Psoas muscle (tissue), 8 donors: ENCODE measurements at places on chromosomes 1 and 21. TPM values are rescaled to one million over a fixed set of nuclear protein-coding genes. Genes with fewer than 3 reads are reported as not detected.

- DNase-seq: no peak
Observed at GRCh38 chr1:104868794-104869193, 1119.1 kb downstream of the AMY1C start.

- DNase-seq: no peak
Observed at GRCh38 chr1:210951279-210951678, 182.7 kb downstream of the KCNH1 start.

- DNase-seq: no peak
Observed at GRCh38 chr21:15407585-15407984, 322.2 kb upstream of the USP25 start.

DNA sequence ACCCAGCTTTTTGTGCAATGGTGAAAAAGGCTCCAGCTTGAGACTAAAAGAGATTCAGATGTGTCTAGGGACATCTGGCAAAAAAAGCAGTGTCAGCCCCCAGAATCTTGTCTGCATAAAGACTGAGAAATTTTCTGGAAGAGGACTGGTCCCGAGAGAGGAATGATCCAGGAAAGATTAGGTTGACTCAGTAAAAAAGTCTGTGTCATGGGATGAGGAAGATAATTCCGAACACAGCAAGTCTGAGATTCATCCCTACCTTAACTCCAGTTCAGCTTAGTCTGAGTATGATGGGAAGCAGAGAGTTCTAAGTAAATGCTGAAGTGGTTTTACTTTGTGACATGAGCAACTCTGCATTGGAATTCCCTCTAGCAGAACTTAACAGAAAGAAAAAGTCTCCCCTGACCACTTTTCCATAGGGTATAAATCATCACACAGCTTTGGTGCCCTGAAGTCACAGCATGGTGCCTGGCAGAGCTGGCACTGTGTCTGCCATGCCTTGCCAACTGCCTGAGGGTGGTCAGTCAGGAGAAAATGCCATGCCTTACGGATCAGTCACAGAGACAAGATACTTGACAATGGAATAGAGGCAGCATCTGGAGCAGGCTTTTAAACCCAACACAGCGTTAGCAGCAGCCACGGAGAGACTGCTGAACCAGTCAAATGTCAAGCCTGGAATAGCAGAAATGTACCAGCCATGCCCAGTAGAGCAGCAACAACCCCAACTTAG is 153.4 kb downstream of the ZC3H11B start:
- DNase-seq: no peak

DNA sequence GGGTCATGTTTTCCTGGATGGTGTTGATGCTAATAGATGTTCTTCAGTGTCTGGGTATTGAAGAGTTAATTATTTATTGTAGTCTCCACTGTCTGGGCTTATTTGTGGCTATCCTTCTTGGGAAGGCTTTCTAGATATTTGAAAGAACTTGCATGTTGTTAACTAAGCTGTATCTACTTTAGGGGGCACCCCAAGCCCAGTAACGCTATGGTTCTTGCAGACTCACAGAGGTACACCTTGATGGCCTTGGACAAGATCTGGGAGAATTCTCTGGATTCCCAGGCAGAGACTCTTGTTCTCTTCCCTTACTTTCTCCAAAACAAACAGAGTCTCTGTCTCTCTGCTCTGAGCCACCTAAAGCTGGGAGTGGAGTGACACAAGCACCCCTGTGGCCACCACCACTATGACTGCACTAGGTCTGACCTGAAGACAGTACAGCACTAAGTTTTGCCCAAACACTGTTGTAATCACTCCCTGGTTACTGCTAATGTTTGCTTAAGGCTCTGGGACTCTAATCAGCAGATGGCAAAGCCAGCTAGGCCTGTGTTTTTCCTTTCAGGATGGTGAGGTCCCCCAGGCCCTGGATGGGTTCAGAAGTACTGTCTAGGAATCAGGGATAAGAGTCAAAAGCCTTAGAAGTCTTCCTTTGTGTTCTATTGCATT is 76.5 kb upstream of the C1orf21 start:
- DNase-seq: no peak

DNA sequence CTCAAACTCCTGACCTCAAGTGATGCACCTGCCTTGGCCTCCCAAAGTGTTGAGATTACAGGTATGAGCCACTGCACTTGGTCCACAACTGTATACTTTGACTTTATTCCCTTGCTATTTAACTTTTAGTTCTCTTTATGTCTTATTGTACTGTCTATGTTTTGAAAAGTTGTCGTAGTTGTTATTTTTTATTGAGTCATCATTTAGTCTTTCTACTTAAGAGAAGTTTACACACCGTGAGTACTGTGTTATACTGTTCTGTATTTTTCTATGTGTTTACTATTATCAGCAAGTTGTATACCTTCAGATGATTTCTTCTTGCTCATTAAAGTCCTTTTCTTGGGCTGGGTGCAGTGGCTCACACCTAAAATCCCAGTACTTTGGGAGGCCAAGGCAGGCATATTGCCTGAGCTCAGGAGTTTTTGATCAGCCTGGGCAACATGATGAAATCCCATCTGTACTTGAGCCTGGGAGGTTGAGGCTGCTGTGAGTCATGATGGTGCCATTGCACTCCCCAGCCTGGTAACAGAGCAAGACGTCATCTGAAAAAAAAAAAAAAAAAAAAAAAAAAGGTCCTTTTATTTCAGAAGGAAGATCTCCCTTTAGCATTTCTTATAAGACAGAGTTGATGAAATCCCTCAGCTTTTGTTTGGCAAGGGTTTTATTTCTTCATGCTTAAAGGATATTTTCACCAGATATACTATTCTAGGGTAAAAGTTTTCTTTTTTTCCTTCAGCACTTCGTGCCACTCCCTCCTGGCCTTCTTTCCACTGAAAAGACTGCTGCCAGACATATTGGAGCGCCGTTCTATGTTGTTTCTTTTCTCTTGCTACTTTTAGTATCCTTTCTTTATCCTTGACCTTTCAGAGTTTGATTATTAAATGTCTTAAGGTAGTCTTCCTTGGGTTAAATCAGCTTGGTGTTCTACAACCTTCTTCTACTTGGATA is 47.6 kb downstream of the TNFSF18 start:
- DNase-seq: no peak

KCND3 gene
- total RNA-seq: 4.1 TPM

MPZ gene
- total RNA-seq: 0.30 TPM

- no peak for DNase-seq
Observed at GRCh38 chr1:203081465-203082230, 4.2 kb downstream of the MYOG start.

GIPC2 gene
- 1.2 TPM for total RNA-seq
